ENCODE measurements at places on chromosomes 5 and 9. TPM values are rescaled to one million over a fixed set of nuclear protein-coding genes. Genes with fewer than 3 reads are reported as not detected.

GRCh38 chr9:91746904-91747303 lies 203.1 kb downstream of the ROR2 start:
- H3K36me3 ChIP-seq, result no peaks in the 10 kb centered on the region
- no peaks in the 10 kb centered on the region for H3K4me1 ChIP-seq
- no peak overlapping the region for H3K27ac ChIP-seq
- H3K27me3 ChIP-seq, result no peaks in the 10 kb centered on the region

EPB41L4A gene
- 35.2 TPM for total RNA-seq

- H3K36me3 ChIP-seq, result no peaks in the 10 kb centered on the region
- DNase-seq, result no peak
- no peaks in the 10 kb centered on the region for H3K4me1 ChIP-seq
- peaks cover 13% of the 10 kb centered on the region for H3K27me3 ChIP-seq
- H3K4me3 ChIP-seq, result no peak overlapping the region
Observed at GRCh38 chr5:73488806-73489205, 9.4 kb upstream of the BTF3 start.

- no peaks in the 10 kb centered on the region for H3K27me3 ChIP-seq
- H3K4me1 ChIP-seq, result peaks cover 8% of the 10 kb centered on the region
- no peak overlapping the region for H3K27ac ChIP-seq
- DNase-seq, result no peak
Observed at GRCh38 chr5:54659700-54660131, 142.2 kb downstream of the SNX18 start.

OTULINL gene
- total RNA-seq, result 104 TPM

DNA sequence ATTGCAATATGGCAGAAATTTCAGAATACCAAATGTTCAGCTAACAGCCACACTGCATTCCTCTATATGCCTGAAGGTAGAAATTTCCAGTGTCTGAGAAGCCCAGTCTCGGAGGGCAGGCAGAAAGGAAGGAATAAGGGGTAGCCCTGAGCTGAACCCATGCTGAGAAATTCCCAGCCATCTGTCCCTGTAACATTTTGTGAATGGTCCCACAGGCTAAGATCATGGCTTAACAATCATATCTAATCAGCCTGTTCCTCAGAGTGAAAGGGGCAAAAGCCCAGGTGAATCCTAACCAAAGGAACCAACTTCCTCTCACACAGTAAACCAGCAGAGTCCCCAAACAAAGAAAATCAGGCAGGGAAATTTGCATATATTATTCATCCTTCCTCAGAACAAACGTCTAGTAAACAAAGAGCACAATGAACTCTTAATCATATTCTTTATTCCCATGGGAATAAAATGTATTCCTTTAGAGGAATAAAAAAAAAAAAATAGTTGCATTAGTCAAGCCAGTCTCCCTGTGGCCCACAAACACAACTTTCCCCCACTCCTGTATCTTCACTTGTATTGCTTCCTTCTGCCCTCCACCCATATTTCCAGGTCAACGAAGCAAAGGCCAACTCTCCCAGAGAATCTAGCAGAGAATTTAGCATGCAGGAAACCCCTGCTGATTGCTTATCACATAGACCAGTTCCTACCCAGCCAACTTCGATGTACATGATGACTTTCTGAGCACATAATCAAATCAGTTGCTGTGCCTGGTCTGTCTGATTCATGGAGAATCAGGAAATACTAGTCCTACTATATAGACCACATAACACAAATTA lies 257.6 kb downstream of the FAM114A2 start:
- no peaks in the 10 kb centered on the region for H3K27me3 ChIP-seq
- DNase-seq, result no peak
- no peak overlapping the region for H3K27ac ChIP-seq
- H3K36me3 ChIP-seq, result no peaks in the 10 kb centered on the region

GRCh38 chr5:54388811-54389210 lies 66.7 kb upstream of the HSPB3 start:
- H3K4me1 ChIP-seq, result no peaks in the 10 kb centered on the region
- no peak overlapping the region for H3K27ac ChIP-seq
- no peak overlapping the region for H3K4me3 ChIP-seq
- no peak for DNase-seq
- no peaks in the 10 kb centered on the region for H3K36me3 ChIP-seq
- no peaks in the 10 kb centered on the region for H3K27me3 ChIP-seq

ADGRV1 gene
- 47.1 TPM for total RNA-seq

- peaks cover 53% of the 10 kb centered on the region for H3K27me3 ChIP-seq
- H3K4me1 ChIP-seq, result no peaks in the 10 kb centered on the region
- H3K4me3 ChIP-seq, result no peak overlapping the region
Observed at GRCh38 chr5:543755-544674, 19.8 kb upstream of the SLC9A3 start.

DNA sequence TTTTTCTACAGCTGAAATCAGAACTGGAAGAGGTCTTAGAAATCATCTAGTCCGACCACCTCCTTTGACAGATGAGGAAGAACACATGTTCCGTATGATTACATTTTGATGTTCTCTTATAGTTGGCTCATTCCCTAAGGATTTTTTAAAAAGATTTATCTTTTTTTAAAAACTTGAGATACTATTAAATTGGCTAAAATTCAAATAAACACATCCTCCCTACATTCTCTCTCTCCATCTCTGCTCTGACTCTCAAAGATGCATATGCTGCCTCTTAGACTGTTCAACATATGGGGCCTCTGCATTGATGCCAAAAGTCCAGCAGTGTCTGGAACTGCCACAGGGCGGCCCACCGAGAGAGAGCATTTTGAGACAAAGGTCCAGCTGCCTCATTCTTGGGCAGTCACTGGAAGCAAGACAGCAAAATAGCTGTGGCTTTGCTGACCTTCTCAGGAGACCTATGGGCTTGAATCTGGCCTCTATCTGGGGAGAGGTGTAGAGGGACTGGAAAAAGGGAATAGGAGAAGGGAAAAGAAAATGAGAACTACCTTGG lies 12.8 kb upstream of the TSSK1B start:
- no peak overlapping the region for H3K4me3 ChIP-seq
- DNase-seq, result no peak
- no peaks in the 10 kb centered on the region for H3K36me3 ChIP-seq
- no peaks in the 10 kb centered on the region for H3K4me1 ChIP-seq

- H3K4me3 ChIP-seq, result no peak overlapping the region
- no peak for DNase-seq
- H3K4me1 ChIP-seq, result no peaks in the 10 kb centered on the region
- H3K27me3 ChIP-seq, result no peaks in the 10 kb centered on the region
Observed at GRCh38 chr5:126809916-126810315, 33.0 kb downstream of the LMNB1 start.

- no peaks in the 10 kb centered on the region for H3K36me3 ChIP-seq
- H3K4me1 ChIP-seq, result peaks cover 11% of the 10 kb centered on the region
- peaks cover 96% of the 10 kb centered on the region for H3K27me3 ChIP-seq
- no peak overlapping the region for H3K27ac ChIP-seq
Observed at GRCh38 chr5:3596261-3596825, 711 bp downstream of the IRX1 start.

- no peaks in the 10 kb centered on the region for H3K27me3 ChIP-seq
- peak within 1 kb of the TSS; percentile 95 for H3K27ac ChIP-seq
- peak; percentile 89 for DNase-seq
- peaks cover 35% of the 10 kb centered on the region for H3K4me1 ChIP-seq
- H3K36me3 ChIP-seq, result peaks cover 12% of the 10 kb centered on the region
- H3K4me3 ChIP-seq, result peak within 1 kb of the TSS; percentile 71
Observed at GRCh38 chr5:64768358-64769312, at the start of the genes CWC27 and SREK1IP1. CWC27 (plus strand) TSS chr5:64768930; CDS start chr5:64769147, 217 bp downstream. SREK1IP1 (minus strand) TSS chr5:64768691; CDS start chr5:64768517, 174 bp downstream.

GRCh38 chr5:169052207-169052606 lies 248.7 kb downstream of the SLIT3 start:
- no peak overlapping the region for H3K27ac ChIP-seq
- H3K4me3 ChIP-seq, result no peak overlapping the region
- no peaks in the 10 kb centered on the region for H3K36me3 ChIP-seq
- no peaks in the 10 kb centered on the region for H3K27me3 ChIP-seq
- H3K4me1 ChIP-seq, result peaks cover 5% of the 10 kb centered on the region

GRCh38 chr9:79581794-79582193 lies 10.0 kb downstream of the TLE4 start:
- no peaks in the 10 kb centered on the region for H3K36me3 ChIP-seq
- H3K4me1 ChIP-seq, result peaks cover 18% of the 10 kb centered on the region
- no peak overlapping the region for H3K27ac ChIP-seq
- no peak overlapping the region for H3K4me3 ChIP-seq
- DNase-seq, result no peak

- H3K27me3 ChIP-seq, result no peaks in the 10 kb centered on the region
- no peak overlapping the region for H3K4me3 ChIP-seq
- no peak overlapping the region for H3K27ac ChIP-seq
Observed at GRCh38 chr5:95721582-95722295, 9.4 kb upstream of the RHOBTB3 start.

LRRC70 gene
- total RNA-seq, result 2.4 TPM

TLX3 gene
- not detected for total RNA-seq

- no peaks in the 10 kb centered on the region for H3K27me3 ChIP-seq
- no peaks in the 10 kb centered on the region for H3K4me1 ChIP-seq
- H3K4me3 ChIP-seq, result no peak overlapping the region
- no peak for DNase-seq
- peaks cover 29% of the 10 kb centered on the region for H3K36me3 ChIP-seq
- no peak overlapping the region for H3K27ac ChIP-seq
Observed at GRCh38 chr5:109769597-109770291, 80.0 kb downstream of the MAN2A1 start.

- no peaks in the 10 kb centered on the region for H3K27me3 ChIP-seq
- H3K4me1 ChIP-seq, result no peaks in the 10 kb centered on the region
- DNase-seq, result no peak
- no peaks in the 10 kb centered on the region for H3K36me3 ChIP-seq
- H3K27ac ChIP-seq, result no peak overlapping the region
Observed at GRCh38 chr9:40907657-40908624, 220.5 kb downstream of the FOXD4L6 start.

GRCh38 chr9:73081979-73082657 lies 69.5 kb upstream of the ANXA1 start:
- H3K4me3 ChIP-seq, result no peak overlapping the region
- no peaks in the 10 kb centered on the region for H3K36me3 ChIP-seq
- no peaks in the 10 kb centered on the region for H3K27me3 ChIP-seq
- no peaks in the 10 kb centered on the region for H3K4me1 ChIP-seq

GRCh38 chr5:40437452-40437861 lies 242.3 kb upstream of the PTGER4 start:
- H3K4me1 ChIP-seq, result no peaks in the 10 kb centered on the region
- no peaks in the 10 kb centered on the region for H3K27me3 ChIP-seq
- DNase-seq, result no peak
- no peaks in the 10 kb centered on the region for H3K36me3 ChIP-seq
- no peak overlapping the region for H3K4me3 ChIP-seq

GRCh38 chr5:172841-173251 lies 18.4 kb upstream of the LRRC14B start:
- no peaks in the 10 kb centered on the region for H3K27me3 ChIP-seq
- peaks cover 8% of the 10 kb centered on the region for H3K4me1 ChIP-seq
- peak; percentile 22 for DNase-seq
- H3K27ac ChIP-seq, result no peak overlapping the region
- H3K36me3 ChIP-seq, result no peaks in the 10 kb centered on the region
- no peak overlapping the region for H3K4me3 ChIP-seq

GABBR2 gene
- total RNA-seq, result 0.84 TPM

- no peak for DNase-seq
- no peaks in the 10 kb centered on the region for H3K27me3 ChIP-seq
- no peaks in the 10 kb centered on the region for H3K36me3 ChIP-seq
- H3K4me3 ChIP-seq, result no peak overlapping the region
- no peak overlapping the region for H3K27ac ChIP-seq
Observed at GRCh38 chr5:52043543-52043942, 660.3 kb downstream of the ISL1 start.

APBA1 gene
- 6.2 TPM for total RNA-seq

DNA sequence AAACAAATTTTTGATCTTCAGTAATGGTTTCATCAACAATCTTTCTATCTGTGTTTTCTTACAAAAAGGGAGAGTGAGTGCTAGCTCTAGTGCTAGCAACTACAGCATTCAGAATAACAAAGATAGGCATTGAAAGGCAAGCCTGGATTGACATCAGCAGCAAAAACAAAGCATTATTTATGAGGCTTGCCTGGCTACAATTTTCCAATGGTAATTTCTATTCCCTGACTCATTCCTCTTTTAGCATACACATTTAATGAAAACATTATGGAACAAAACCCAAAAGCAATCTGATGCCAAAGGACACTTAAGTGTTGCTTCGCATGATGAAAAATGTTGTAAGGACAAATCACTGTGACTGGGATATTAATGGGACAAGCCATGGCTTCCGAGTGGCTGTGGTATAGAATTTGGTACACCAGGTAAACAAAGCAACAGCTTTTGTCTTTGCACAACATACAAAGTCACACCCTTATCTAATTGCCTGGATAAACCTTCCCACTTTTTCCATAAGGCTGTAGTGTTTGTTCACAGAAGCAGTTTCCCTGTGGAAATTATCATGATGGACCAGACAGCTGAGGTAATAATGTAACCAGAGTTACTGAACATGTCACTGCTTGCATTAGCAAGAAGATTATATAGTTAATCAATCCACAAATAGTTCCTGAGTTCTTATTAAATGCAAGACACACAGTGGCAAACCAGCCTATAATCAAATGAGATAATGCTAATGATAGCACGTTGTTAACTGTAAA lies 179.8 kb upstream of the EDIL3 start:
- no peak overlapping the region for H3K27ac ChIP-seq
- no peaks in the 10 kb centered on the region for H3K36me3 ChIP-seq
- H3K4me3 ChIP-seq, result no peak overlapping the region
- H3K4me1 ChIP-seq, result no peaks in the 10 kb centered on the region

GRCh38 chr9:7333719-7334118 lies 465.9 kb downstream of the DMAC1 start:
- H3K36me3 ChIP-seq, result no peaks in the 10 kb centered on the region
- H3K4me3 ChIP-seq, result no peak overlapping the region
- H3K27ac ChIP-seq, result no peak overlapping the region
- H3K4me1 ChIP-seq, result peaks cover 6% of the 10 kb centered on the region

SUSD1 gene
- 31.0 TPM for total RNA-seq

- H3K36me3 ChIP-seq, result no peaks in the 10 kb centered on the region
- no peak overlapping the region for H3K4me3 ChIP-seq
- no peak for DNase-seq
- H3K4me1 ChIP-seq, result no peaks in the 10 kb centered on the region
- no peak overlapping the region for H3K27ac ChIP-seq
Observed at GRCh38 chr9:16367605-16368231, 502.8 kb downstream of the BNC2 start.

- H3K36me3 ChIP-seq, result no peaks in the 10 kb centered on the region
- no peak for DNase-seq
- H3K4me1 ChIP-seq, result no peaks in the 10 kb centered on the region
Observed at GRCh38 chr9:134757216-134757975, 115.8 kb downstream of the COL5A1 start.

DNA sequence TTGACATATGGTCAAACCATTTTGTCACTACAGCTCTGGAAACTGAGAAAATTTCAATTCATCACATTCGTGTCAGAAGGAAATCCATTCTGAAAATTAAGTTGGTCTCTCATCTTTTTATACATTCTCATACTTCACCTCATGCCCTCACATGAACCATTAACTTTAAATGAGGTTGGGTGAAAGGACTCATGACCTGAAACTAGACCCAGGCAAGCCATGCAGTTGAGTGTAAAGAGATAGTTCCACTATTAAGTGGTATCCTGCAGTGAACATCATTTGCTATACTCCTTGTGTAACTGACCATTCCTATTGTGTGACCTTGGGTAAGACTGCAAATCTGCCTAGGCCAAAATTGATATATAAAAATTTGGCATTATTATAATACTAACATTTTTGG lies 299.6 kb upstream of the GRIN3A start:
- H3K4me1 ChIP-seq, result no peaks in the 10 kb centered on the region
- H3K27ac ChIP-seq, result no peak overlapping the region

All from upper lobe of right lung (tissue), 1 donor.